Stimulated activated CD8-positive, alpha-beta memory T cell treated with anti-CD3 and anti-CD28 coated beads, Interleukin-12 subunit alpha, Interleukin-12 subunit beta, amount 100 ng/mL, for 1 hour (primary cell): ENCODE measurements at places on chromosomes 4 and X.

- DNase-seq, result no peak
Measured at GRCh38 chrX:139382529-139382928, 148.0 kb upstream of the F9 start.

DNA sequence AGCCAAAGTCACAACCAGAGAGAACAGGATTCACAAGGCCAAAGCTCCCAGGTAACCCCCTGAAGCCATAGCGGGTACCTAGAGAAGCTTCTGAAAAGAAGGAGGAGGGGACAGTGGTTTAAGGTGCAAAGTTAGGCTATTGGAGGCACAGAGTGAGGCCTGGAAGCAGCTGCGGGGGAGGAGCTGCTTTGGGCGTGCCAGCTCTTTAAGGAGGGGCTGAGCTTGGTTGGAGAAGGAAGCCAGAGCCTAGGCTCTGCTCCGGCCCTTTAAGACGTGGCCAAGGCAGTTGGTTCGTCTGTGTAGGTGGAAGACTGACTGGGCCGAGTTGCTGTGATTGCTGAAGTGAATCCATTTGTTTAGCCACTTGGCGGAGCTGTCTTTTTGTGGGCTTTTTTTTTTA, 1.5 kb downstream of the KLF8 start:
- DNase-seq, result no peak

GRCh38 chrX:10608099-10608498, 12.3 kb downstream of the MID1 start:
- no peak for DNase-seq

- DNase-seq, result no peak
Measured at GRCh38 chr4:53477038-53477565, 99.7 kb downstream of the FIP1L1 start.

GRCh38 chr4:99099311-99099710, 10.7 kb upstream of the ADH5 start:
- no peak for DNase-seq

- DNase-seq, result no peak
Measured at GRCh38 chrX:23333842-23334520, 668 bp upstream of the PTCHD1 start.

DNA sequence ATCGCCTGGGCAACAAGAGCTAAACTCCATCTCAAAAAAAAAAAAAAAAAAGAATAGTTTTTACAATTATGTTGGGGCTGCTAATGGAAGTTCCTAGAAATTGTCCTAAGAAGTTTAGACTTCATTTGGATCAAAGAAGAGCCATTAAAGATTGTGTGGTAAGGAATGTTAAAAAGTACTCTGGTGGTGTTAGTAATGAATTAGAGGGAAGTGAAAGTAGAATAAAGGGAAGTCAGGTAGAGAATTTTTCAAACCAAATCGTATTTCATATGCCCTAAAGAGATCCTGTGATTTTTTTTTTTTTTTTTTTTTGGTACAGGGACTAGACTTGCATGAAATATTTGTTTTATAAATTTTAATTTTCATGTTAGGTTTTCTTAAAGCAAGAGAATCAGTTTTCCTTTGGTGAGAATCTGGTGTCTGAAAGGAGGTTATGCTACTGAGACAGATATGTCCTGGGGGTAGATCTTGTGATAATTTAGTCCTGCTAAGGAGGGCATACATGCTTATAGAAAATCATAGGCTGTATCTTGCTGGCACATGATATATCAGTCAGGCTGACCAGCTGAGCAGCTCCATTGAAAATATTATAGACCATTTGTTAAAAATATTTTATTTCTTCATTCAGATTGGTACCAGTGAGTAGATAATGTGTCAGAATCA, 10.7 kb downstream of the SEC24B start:
- no peak for DNase-seq

GRCh38 chrX:134718966-134719317, 60.7 kb upstream of the PLAC1 start:
- no peak for DNase-seq

GRCh38 chr4:20050768-20051167, 200.9 kb upstream of the SLIT2 start:
- no peak for DNase-seq

- no peak for DNase-seq
Measured at GRCh38 chr4:32824336-32824735, 2104.2 kb downstream of the PCDH7 start.

GRCh38 chrX:100591256-100592051, 6.7 kb downstream of the TNMD start:
- DNase-seq, result no peak

DNA sequence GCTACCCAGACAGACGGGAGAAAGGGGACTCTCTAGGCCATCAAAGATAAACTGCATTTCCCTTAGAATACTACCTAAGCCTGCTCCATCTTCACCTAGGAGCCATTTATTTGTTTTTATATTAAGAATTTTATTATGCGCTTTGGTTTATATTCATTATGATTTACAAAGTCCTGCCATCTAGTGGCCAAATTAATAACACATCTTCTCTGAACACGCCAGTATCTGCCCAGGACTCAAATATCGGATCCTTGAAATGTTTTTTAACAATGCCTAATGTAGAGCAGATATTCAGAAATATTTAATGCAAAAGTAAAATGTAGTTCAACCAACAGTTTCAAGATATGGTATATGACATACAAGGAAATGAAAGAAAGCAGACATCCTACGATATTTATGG, 20.8 kb upstream of the PRPS2 start:
- DNase-seq, result no peak

GRCh38 chrX:141760761-141761160, 62.2 kb upstream of the SPANXD start:
- DNase-seq, result no peak

DNA sequence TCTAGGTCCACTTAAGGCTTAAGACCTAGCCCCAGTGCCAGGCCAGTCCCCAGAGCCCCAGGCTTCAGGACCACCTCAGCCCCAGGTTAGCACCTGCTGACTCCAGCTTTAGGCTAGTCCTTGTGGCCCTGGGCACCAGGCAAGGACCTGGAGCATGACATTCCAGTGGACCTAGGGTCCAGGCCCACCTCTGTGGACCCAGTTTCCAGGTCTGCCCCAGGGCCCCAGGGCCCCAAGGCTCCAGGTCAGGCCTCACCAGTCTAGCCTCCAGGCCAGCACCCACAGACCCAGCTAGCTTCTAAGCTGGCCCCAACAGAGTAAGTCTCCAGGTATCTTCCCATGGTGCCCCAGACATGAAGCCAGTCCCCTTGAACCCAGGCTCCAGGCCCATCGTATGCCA, 97.5 kb downstream of the QRFPR start:
- no peak for DNase-seq

- no peak for DNase-seq
Measured at GRCh38 chr4:1759818-1760223, 33.3 kb upstream of the FGFR3 start.

DNA sequence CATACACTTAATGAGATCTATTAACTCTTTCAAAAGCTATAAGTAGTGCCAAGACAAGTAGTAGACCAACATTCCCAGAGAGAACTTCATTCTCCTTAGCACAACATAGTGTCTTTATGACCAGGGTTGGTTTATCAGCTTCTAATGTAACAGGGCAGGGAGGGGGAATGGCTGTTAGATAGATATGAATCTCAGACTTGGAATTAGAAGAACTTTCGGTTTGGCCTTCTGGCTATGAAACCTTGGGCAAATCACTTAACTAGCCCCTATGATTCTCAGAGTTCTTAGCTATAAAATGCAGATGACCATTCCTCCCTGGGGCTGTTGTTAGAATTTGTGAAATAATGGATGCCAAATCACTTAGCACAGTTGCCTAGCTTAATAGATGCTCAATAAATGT, 132.2 kb downstream of the SLC10A7 start:
- DNase-seq, result no peak

DNA sequence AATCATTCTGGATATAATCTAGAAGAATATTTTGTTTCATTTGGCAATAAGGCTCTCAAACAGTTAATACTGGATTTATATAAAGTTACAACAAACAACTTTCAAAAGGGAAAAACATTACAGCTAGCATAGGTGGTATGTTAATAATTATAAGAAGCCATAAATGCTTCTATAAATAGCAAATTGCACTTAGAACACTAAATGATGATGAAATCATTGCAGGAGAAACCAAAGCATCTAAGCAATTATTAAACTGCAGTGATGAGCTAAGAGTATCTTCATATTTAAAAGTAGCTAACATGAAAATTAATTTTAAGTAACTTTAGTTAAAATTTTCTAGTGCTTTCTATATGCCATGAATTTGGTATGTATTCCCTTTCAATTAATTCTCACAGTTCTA, 189.5 kb downstream of the CENPC start:
- no peak for DNase-seq

GRCh38 chrX:97229318-97229717, 345.6 kb downstream of the RPA4 start:
- no peak for DNase-seq

GRCh38 chr4:165787516-165788274, 85.3 kb upstream of the TLL1 start:
- no peak for DNase-seq

DNA sequence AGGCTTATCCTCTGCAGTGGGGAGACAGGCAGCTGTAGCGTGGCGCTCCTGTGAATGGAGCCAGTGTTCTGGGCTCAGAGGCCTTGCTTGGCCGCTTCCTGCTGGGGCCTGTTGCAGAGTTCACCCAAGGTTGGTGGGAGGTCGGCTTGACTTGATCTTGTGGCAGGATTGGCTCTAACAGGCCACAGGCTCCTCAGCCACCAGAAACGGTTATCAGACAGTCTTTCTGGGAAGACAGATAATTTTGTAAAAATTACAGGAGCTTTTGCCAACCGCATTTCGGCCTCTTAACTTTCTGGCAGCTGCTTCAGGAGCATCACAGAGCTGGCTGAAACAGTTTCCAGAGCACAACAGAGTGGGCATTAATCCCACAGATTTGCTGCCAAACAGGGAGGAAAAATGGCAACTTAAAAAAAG, 66.4 kb downstream of the DIPK2B start:
- no peak for DNase-seq

- peak; percentile 11 for DNase-seq
Measured at GRCh38 chr4:15765910-15766697, 12.0 kb upstream of the CD38 start.

DNA sequence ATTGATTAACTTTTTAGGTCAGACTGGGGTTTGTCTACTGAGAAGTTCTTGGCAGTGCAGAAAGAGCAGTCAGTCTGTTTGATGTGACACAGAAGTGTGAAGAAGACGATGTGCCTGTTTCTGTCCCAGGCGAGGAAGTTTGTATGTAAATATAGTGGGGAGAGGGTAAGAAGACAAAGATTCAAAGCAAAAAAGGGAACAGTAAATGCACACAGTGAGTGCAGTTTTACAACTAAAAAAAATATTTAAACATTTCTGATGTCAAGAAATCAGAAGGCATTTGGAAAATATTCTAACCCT, 264.9 kb downstream of the RAPGEF2 start:
- DNase-seq, result no peak

GRCh38 chr4:158422546-158422945, 99.1 kb upstream of the RXFP1 start:
- DNase-seq, result no peak

- no peak for DNase-seq
Measured at GRCh38 chr4:182803235-182803634, 114.0 kb downstream of the DCTD start.

GRCh38 chr4:128536746-128537145, 249.1 kb upstream of the PGRMC2 start:
- DNase-seq, result no peak
